Right ventricle myocardium inferior (tissue), 1 donor: ENCODE measurements at places on chromosomes 3 and 15.
A peak's percentile ranks its signal among the peaks of the same experiment; 100 is the strongest.

DNA sequence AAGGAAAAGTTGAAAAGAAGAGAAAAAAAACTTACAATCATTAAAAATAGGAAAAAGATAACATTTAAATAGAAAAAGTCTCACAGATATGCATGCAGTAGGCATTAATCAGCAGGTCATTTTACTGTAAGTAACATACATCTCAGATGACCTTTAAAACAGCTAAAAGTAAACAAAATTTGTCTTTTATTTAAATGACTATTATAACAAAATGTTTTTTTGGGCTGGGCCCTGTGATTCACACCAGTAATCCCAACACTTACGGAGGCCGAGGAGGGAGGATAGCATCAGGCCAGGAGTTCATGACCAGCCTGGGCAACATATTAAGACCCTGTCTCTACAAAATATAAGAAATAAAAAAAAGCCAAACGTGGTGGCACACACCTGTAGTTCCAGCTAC is 14.7 kb downstream of the IQGAP1 start:
- DNase-seq = no peak

GRCh38 chr3:49389297-49389696 is 22.5 kb downstream of the RHOA start:
- DNase-seq = no peak

DNA sequence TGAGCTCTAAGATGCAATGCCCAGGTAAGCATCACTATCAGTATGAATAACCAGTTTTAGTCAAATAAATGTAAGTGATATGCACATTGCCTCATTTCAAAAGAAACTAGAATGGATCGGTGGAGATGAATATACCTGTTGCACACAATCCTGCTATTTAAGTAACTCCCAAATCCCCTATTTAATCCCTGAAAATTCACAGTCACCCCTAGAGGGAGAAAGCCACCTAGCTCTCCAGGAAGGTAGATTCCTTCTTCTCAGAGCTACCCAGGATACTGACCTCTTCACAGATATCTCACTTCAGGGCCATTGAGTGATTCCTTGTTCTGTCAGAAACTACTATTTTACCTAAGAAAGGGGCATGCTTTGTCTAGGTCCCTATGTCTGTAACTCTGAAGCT is 11.7 kb downstream of the LSAMP start:
- DNase-seq = no peak

- no peak for DNase-seq
Measured at GRCh38 chr3:25088284-25088683, 339.8 kb upstream of the RARB start.

GRCh38 chr3:141710121-141710520 is 28.0 kb upstream of the RNF7 start:
- no peak for DNase-seq

DNA sequence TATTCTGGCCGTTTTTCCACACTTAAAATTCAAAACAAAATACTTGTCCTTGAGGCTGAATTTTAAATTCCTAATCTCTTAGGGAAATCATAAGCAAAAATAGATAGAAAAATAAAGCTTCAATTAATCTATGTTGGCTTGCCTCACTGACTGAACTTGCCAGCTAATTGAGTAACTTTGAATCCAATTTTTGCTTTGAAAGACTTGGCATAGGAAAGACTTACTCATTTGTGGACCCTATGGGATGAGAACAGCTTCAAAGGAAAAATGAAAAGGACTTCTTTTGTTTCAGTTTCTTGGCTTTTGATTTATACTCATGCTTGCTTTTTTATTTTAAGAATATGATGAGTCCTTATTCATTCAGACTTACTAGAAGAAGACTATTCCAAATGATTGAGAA is 370.7 kb upstream of the RARB start:
- no peak for DNase-seq

DNA sequence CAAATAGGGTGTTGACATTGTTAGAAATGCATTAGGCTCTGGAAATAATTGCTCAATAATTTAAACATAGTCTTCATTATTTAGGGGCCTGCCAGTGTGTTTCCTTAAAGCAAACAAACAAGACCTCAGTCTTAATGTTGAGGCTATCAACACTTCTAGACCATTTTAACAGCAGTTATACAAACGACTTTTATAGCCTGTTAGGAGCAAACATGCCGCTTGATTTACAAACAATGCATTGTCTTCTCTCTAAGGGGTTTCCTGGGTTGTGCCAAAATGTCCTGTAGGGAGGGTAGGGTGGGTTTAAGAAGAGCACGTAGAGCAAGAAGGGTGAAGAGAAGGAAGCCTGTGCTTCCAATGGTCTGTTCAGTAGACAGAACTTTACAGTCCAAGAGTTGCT is 53.7 kb downstream of the TPRG1 start:
- no peak for DNase-seq

GRCh38 chr15:29616512-29616911 is 205.8 kb downstream of the TJP1 start:
- DNase-seq = no peak

- no peak for DNase-seq
Measured at GRCh38 chr3:10852066-10852808, 36.2 kb downstream of the SLC6A11 start.

GRCh38 chr3:2246873-2247648 is 148.4 kb downstream of the CNTN4 start:
- no peak for DNase-seq

DNA sequence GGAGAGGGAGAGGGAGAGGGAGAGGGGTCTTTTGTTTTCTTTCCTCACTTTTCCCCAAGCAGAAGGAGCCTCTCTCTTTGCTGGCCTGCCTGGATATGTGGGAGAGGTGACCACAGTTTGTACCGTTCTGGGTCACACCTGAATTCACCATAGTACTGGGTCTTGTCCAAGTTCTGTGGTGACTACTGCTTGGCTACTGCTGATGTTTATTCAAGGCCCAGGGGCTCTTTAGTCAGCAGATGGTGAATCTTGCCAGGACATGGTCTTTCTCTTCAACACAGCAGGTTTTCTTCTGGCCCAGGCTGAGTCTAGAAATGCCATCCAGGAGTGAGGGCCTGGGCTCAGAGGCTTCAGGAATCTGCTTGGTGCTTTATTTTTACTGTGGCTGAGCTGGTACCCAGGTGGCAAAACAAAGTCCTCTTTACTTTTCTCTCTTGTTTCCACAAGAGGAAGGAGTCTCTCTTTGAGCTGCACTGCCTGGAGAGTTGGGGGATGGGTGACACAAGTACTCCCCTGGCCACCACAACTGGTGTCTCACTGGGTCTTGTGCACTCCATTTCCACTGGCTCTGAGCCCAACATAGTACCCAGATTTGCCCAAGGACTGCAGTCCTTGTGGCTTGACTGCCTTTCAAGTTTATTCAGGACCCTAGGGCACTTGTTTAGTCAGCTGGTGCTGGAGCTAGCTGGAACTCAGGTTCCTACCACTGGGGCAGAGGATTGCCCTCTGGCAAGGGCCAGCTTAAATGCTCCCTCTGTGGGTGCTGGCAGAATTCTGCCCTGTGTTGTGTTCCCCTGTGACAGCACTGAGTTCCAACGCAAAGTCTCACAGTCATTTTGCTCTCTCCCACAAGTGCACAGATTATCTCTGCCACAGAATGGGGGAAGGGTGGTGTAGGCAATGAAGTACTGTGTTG is 16.8 kb upstream of the CCNDBP1 start:
- DNase-seq = no peak

- no peak for DNase-seq
Measured at GRCh38 chr3:6250167-6250566, 610.7 kb upstream of the GRM7 start.

GRCh38 chr3:53161450-53161819 is 426 bp downstream of the PRKCD start:
- peak; percentile 80 for DNase-seq

- DNase-seq = no peak
Measured at GRCh38 chr3:151709847-151710246, 23.9 kb upstream of the AADACL2 start.

- no peak for DNase-seq
Measured at GRCh38 chr3:111801693-111802092, 57.4 kb upstream of the PHLDB2 start.

DNA sequence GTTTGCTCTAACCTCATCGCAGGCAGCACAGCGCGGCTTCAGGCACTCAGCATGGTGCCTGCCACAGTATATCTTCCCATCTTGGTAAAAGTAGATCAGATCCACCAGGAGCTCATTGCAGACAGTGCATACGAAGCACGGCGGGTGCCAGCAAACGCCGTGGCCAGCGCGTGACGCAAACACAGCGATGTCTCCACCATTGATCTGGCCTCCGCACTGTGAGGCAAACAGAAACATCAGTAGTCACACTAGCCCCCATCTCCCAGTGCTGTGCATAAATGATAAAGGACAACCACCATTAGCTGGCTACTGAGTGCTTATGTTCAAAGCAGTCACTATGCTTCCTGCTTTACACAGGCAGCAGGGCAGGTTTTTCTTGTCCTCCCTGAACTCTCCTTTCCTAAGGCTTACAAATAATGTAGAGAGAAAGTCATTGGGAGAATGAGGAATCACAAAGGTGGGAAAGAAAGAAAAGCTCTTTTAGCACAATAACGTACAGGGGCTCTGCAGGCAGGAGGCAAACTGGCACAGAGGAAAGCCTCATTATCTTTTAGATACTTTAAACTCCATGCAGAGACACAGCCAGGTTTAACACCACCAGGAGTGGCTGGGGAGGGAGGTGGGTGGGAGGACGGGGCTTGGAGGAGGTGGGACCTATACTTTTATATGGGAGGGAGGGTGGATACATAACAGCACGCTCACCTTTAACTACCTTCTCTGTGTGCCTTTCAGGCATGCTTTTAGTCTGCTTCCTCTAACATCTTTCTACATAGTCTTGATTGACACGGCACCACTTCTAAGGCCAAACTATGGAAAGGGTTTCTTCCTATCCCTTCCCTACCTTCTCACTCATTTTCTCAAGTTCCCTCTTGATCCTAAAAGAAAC is 67.9 kb downstream of the PRICKLE2 start:
- no peak for DNase-seq

DNA sequence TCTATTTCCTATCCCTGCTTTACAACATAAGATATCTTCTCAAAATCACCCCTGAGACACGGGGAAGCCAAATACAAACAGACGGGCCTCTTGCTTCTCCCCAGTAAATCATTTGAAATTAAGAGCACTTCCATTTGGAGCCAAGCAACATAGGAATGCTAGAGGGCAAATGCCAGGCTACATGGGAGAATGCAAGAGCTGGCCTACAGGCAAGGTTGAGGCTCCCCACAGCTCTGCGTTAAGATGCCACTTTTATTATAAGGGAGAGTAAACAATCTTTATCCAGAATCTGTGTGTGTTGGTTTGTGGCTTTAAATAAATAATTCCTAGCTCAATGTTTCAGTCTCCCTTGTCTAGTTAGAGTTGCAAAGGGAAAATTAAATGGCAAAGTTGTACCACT is 305.1 kb upstream of the KCNH8 start:
- no peak for DNase-seq

DNA sequence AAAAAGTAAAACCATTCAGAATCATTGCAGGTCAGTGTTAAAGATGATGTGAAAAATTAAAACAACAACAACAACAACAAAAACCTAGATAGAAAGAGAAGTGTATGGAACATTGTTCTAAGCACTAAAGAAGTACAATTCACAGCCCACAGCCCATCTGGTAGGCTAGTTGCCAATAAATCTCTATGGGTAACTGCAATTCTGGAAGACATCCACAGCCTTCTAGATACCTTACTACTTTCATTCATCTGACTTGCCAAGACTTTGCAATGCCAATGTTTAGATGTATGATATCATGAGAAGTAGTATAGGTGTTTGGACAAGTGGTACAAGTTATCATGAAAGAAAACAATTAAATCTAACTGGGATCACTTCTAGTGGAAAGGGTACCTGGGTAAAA is 198.6 kb downstream of the VGLL3 start:
- no peak for DNase-seq

DNA sequence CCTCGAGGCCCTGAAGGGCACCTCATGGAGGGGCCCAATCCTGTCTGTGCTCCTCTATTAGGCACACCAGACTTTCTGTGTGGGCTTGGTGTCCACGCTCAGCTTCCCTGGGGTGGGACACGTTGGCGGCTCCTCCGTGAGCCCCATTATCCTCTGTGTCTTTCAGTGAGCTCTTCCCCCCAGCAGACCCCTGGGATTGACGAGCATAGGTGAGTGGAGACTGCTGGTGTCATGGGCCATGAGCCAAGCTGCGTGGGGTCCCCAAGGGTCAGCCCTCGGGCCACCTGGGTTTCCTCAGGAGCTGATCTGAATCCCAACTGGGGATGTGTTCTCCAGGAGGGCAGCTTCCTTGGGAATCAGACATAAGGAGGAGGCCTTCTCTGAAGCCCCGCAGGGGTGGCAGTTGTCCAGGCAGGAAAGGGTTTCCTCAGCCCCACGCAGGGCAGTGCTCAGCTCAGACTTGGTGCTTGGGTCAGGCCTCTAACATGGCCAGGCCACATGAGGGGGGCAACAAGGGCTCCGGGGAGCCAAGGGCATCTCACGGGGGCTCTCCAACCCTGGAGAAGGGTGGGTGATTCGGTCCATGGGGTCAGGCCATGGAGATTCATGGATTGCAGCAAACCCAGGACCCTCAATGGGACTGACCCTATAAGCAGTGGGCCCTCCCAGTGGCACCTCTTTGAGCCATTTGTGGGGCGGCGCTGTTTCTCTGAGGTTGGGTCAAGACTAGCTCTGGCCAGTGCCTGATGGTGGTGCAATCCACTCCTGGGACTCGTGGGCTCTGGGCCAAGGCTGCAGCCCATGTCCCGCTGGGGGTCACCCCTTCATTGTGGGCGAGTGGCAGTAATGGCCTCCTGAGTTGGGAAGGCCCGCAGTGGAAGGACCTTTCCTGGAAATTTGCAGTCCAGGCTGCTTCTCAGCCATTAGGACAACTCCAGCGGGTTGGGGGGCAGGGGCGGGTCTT is 222.5 kb downstream of the SNRPN start:
- peak; percentile 25 for DNase-seq

GRCh38 chr3:126414406-126414805 is 19.7 kb downstream of the CFAP100 start:
- DNase-seq = no peak

DNA sequence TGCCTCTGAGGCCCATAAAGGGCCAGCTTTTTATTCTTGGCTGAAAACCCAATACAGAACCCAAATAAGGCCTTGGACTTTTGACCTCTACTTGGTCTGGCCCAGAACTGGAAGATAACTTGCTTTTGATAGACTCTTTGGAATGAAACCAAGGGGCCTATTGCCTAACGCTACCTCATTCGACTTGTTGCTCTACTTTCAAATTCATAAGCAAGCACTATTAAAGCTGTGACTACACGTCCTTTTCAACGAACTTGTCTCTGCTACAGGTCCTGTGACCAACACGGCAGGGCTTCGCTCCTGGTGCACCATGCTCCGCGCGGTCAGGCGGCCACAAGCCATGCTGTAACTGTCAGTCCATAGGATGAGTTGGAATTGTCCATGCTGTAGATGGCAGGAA is 385.4 kb downstream of the MFSD1 start:
- no peak for DNase-seq

- peak; percentile 85 for DNase-seq
Measured at GRCh38 chr15:67456677-67457529, 64.0 kb upstream of the C15orf61 start.
